ENCODE measurements at places on chromosomes 3 and 15.

DNA sequence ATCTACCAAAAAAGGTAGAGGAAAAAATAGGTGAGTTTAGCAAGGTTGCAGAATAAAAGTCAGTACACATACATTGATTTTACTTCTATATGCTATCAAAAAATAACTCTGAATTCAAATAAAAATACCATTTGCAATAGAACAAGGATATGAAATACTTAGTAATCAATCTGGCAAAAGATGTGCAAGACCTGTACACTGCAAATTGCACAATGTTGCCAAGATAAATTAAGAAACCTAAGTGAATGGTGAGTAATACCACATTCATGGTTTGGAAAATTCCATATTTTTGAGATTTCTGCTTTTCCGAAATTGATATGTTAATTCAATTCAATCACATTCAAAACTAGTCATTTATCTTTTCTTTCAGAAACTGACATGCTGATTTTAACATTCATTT is 464.8 kb downstream of the EPHA3 start:
- DNase-seq = no peak

DNA sequence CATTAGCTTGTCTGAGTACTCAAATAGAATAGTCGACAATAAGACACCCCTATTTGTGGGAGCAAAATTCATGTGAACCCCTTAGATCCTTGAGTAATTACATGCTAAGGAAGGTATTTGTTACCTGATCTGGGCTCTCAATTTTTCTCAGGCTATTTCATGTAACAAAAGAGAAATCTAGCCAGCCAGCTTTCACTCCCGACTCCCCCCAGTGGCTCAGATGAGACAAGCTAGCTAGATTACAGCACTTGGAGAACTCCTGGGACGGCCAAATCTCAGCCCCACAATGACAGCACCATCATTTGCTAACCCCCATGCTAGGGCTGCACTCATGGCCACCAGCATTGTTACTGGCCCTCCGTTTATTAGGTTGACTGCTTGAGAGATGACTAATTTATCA is 41.3 kb downstream of the GLDN start:
- no peak for DNase-seq

DNA sequence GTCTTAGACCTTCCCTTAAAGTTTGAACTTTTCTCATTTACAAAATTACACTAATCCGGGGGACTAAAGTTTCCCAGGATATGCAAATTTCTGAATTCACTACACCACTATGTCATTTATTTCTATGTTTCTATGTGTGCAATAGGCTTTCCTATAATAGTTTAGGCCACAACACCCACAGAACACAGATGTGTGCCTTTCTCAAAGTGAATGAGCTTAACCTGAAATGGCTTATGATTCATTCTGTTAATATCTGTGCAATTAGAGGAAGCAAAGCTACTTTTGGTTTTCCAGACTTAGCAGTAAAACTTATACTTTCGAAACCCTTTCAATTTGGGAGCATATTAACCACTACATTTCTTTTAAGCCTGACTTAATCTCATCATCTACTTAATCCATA is 748.1 kb downstream of the GBE1 start:
- no peak for DNase-seq

DNA sequence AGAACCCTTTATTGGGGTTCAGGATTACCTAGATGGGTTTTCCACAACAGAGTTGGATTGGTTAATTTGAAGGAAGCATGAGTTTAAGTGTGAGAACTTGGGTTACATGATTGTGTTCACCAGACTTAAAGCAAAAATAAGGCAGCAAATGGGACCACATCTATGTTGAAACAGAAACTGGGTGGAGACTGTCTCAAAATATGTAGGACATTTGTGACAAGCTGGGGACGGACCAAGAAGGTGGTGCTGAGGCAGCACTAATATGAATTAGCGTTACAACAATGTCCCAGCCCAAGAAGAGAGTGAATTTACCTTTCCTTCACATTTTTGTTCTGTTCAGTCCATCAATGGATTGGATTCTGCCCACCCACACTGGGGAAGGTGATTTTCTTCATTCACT is 866 bp upstream of the AADACL2 start:
- DNase-seq = no peak

DNA sequence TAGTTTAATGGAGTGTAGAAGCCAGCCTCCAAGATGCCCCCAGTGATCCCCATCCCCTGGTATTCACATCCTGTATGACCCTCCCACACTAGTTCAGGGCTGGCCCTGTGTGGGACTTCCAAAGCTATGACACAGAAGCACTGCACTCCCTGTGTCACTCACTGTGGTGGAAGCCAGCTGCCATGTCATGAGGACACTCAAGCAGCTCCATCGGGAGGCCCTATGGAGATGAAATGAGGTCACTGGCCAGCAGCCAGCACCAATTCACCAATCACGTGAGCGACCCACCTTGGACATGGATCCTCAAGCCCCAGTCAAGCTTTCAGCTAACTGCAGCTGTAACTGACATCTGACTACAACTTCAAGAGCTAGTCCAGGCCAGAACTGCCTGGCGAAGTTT is 3.9 kb upstream of the ACAN start:
- no peak for DNase-seq

DNA sequence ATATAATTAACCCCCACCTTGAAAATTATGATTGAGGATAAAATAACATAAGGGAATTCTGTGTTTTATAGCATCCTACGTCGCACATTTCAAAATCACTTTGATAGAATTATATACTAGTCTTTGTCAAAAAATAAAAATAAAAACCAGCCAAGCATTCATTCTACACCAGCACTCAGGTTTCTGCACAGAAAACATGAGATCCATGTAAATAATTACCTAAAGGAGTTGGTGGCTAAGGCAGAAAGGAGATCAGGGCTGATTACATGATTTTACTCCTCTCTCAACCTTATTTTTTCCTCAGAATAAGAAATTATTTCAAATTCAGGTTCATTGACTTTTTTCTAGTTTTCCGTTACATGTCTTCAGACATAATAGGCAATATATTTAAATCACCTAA is 194.5 kb downstream of the PLCH1 start:
- no peak for DNase-seq

Data from T-helper 1 cell (primary cell).